ENCODE measurements at places on chromosomes 7 and 10. TPM values are rescaled to one million over a fixed set of nuclear protein-coding genes. Genes with fewer than 3 reads are reported as not detected.

DNA sequence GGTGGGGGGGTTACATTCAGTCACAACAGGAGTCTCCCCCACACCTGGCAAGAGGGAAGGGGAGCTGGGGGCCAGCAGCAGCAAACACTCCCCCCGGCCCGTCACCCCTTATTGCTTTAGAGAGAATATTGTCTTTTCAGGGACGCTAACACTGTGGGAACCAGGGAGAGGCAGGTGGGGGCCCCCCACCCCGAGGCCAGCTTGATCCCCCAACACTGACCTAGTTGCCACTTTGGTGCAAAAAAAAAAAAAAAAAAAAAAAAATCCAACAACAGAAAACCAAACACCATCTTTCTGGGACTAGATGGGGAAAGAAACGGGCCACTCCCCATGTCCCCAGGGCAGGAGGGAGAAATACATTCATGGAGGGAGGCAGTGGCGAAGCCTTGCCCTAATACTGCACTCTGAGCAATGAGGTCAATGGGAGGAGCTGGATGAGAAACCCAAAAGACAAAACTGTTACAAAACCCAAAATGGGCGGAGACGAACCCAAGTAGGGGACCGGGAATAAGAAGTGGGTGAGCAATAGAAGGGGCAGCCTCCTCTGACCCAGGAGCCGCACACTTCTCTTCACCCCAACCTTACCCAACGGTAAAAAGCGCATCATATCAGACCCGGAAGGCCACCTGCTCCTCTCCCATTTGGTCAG lies 6.5 kb downstream of the GNB2 start:
- DNase-seq, result no peak

- DNase-seq, result no peak
Observed at GRCh38 chr7:96118449-96119001, 203.4 kb downstream of the SLC25A13 start.

DNA sequence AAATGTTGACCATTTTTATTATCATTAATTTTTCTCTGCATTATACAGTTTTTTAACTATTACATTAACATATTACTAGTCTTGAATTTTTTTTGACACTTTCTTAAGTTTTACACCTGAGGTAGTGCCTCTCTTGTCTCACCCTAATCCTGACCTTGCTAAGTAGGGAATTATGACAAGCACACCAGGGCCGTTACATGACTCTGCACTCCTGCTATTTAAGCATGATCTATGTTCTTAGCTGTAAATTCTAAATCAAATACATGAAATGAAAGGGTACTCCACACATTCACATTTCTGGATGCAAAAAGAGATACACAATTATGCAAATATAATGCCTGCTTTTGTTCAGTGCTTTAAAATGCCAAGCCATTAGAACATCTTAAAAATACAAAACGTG lies 23.6 kb downstream of the CPVL start:
- no peak for DNase-seq

- no peak for DNase-seq
Observed at GRCh38 chr10:56874950-56875349, 513.9 kb upstream of the ZWINT start.

CABCOCO1 gene
- not detected for total RNA-seq

LIPF gene
- total RNA-seq, result not detected

DNA sequence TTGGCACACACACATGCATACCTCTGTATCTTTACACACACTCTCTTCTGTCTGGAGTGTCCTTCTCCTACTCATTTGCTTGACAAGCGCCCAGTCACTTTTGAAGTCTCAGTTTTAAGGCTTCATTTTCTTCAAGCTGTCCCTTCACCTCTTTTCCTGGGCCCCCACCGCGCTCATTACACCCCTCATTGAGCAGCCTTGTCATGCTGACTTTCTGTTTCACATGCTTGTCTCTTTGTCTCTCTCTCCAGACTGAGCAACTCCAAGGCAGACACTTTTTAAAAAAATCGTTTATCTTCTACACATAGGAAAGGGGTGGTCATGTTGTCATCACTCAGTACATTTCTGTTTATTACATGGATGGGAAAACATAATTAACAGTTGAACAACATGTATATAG lies 225.2 kb upstream of the FZD1 start:
- no peak for DNase-seq

GRCh38 chr10:8392216-8392615 lies 337.7 kb downstream of the GATA3 start:
- DNase-seq, result no peak

- no peak for DNase-seq
Observed at GRCh38 chr10:43069579-43069978, 7.3 kb upstream of the RET start.

DGKI gene
- not detected for total RNA-seq
